ENCODE measurements at places on chromosomes 7 and 10.

GRCh38 chr7:2233926-2234325 is 1.2 kb upstream of the MAD1L1 start:
- no peak for DNase-seq

DNA sequence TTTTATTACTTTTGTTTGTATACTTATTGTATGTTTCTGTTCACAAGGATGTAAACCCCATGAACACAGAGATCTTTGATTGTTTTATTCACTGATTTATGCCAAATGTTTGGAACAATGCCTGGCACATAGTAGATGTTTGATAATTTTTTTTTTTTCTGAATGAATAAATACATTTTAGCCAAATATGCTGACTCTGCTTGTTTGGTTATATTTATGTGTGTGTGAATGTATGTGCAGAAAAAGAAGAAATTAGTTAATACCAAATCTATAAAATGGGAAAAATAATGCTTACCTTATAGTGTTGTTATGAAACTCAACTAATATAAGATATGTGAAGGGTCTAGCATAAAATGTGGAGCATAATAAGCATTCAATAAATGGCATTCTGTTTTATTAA is 203.9 kb downstream of the MDFIC start:
- DNase-seq, result no peak

DNA sequence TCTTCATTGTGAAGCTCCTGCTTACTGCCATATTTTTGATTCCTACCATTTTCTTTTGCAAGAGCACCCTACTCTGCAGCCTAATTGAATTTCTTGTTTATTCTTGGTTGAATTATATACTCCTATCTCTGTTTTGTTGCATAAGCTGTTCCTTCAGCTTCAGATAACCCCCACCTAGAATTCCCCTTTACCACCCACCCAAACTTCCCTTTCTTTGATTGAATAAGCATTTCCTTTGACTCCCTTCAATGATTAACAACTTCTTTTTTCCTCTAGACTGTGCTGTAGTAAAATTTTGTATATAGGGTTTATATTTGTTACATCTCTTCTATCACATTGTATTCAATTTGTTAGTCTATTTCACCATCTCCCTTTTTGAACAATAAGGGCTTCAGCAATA is 168.1 kb downstream of the GPR37 start:
- DNase-seq, result no peak

DNA sequence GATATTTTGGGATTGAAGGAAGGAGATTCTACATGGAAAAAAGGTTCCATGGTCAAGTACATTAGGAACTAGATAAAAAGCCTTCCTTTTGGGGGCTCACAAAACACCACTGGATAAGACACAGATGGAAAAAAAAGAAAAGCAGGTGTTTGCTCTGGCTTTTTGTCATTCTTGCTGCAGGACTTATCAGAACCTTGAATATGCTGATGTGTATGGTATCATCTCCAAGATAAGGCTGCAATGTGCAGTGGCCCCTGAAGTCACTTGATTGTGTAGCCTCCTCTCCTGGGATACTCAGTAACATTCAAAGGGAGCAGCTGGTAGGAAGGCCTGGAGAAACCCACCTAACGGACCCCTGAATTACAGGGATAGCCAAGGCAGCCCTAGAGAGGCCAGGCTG is 54.1 kb upstream of the CARD11 start:
- no peak for DNase-seq

GRCh38 chr10:86711513-86712316 is 43.4 kb downstream of the LDB3 start:
- DNase-seq, result no peak

GRCh38 chr10:36171953-36172940 is 530.2 kb upstream of the FZD8 start:
- DNase-seq, result no peak

GRCh38 chr7:786472-787255 is 45.6 kb upstream of the SUN1 start:
- no peak for DNase-seq

DNA sequence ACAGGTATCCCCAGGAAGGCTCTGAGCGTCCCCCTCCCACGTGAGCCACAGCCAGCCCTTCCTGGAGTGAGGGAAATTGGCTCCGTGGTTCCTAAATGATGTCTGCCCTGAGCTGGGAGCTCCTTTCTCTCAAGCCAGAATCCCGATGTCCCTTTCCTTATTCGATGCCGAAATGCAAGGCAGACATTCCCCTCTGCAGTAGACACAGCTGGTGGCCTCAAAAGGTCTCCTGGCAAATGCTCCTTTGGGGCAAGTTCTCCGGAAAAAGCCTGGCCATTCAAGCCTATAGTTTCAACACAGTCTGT is 98.9 kb downstream of the HIP1 start:
- no peak for DNase-seq

DNA sequence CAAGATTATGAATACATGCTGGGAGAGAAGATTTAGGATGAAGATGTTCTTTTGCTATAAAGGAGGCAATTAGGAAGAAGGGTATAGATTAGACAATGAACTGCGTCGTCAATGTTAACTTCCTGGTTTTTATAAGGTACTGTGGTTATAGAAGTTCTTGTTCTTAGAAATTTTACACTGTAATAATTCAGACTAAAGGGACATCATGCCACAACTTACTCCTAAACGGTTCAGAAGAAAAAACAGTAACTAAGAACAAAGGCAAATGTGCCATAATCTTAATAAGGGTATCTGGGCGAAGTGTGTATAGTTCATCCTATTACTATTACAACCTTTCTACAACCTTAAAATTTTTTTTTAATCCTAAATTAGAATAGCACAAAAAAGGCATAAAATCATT is 31.3 kb upstream of the DDC start:
- no peak for DNase-seq

DNA sequence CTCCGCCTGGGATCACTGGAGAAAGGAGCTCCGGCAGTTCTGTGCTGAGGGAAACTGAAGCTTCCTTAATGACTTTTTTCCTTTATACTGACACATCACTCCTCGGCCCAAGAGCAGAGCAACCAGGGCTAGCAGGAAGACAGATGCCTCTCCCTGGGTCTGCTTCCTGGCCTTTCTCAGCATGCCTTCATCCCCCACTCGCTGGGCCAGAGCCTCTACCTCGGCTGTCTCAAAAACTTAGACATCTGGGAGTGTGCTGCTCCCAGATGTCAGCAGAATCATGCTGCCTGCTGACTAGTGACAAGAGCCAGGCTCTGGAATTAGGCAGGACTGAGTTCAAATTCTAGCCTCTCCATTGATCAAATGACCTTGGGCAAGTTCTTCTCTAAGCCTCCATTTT is 24.4 kb upstream of the LRRC4 start:
- no peak for DNase-seq

DNA sequence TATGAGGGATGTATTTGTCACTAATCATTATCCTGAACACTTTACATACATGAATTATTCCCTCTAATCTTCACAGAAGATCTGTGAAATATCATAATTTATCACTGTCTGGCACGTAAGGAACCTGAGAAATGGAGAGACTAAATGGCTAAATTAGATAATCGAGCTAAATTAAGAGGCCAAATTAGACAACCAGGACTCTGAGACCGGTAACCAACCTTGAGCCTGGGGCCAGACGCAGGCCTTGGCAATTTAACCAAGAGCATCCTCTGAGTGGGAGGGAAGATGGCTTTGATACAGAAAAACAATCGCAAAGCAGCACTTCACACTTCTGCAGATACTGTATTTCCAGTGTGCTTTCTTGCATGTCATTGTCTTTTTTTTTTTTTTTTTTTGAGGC is 21.4 kb downstream of the SVOPL start:
- DNase-seq, result no peak

GRCh38 chr7:100173806-100174495 is 3.2 kb downstream of the GPC2 start:
- no peak for DNase-seq

- DNase-seq, result no peak
Observed at GRCh38 chr10:124989526-124989925, 47.6 kb downstream of the ZRANB1 start.

DNA sequence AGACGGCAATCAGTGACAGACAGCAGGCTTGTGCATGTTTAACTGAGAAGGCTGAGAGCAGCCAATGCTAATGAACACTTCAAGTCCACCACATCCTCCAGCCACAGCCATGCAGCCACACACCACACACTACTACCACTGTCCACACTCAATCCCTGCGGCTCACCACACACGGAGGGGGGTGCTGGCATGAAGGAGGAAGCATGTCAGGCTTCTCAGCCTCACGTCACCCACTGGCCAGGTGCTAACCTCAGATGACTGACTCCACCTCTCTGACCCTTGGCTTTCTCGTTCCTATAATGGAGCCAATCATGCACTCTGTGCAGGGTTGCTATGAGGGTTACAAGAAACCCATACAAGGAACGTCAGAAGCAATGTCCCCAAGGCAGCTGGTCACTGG is 165.4 kb upstream of the RNF32 start:
- no peak for DNase-seq

- no peak for DNase-seq
Observed at GRCh38 chr7:100126239-100126930, 382 bp upstream of the MBLAC1 start.

DNA sequence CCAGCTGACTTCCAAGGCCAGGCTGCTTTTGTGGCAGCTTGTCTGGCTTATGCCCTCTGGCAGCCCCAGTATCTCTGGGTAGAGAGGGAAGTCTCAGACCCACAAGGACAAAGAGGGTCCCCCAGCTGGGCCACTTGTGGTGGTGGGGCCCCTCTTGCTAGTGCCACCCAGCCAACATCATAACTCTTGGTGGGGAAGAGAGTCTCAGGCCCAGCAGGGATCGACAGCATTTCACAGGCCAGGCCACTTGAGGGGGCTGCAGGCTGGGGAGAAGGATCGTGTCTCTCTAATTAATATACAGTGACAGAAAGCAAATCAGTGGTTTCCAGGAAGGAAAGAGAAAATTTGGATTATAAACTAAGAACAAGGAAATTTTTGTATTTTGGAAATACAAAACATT is 76.0 kb downstream of the TYW1B start:
- no peak for DNase-seq

- DNase-seq, result peak; percentile 43
Observed at GRCh38 chr10:74213571-74214162, 62.6 kb downstream of the ADK start.

DNA sequence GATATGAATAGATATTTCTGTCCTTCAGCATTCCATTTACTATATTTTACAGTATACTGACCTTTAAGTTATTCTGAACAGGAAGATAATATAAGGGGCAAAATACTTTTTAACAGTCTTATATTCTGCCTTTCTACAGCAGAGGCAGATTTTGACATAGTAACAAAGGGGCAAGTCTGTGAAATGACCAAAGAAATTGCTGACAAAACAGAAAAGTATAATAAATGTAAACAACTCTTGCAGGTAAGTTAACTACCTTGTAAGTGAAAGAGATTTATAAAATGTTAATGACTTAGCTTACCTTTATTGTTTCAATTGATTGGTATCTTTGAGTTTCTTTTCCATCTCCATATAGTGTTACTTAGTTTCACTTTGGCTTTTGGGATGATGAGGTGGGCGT is 56.0 kb downstream of the TAX1BP1 start:
- DNase-seq, result no peak

DNA sequence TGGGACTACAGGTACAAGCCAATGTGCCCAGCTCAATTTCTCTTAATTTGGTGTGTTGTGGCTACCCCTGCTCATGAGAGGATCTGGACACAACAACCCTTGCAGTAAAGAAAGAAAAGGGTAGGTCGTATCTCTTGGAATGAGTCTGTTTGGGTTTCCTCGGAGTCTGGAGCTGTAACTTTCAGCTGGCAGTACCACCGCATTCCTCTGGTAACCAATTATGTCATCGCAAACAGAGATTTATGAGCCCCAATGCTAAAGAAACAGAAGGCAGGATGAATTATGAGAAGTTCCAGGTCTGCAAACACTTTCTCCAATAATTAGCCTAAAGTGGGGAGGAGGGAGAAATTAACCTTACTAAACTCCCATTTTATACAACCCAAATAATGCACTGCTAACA is 186.6 kb upstream of the NRP1 start:
- no peak for DNase-seq

GRCh38 chr10:26806557-26806956 is 54.2 kb downstream of the ABI1 start:
- DNase-seq, result no peak

DNA sequence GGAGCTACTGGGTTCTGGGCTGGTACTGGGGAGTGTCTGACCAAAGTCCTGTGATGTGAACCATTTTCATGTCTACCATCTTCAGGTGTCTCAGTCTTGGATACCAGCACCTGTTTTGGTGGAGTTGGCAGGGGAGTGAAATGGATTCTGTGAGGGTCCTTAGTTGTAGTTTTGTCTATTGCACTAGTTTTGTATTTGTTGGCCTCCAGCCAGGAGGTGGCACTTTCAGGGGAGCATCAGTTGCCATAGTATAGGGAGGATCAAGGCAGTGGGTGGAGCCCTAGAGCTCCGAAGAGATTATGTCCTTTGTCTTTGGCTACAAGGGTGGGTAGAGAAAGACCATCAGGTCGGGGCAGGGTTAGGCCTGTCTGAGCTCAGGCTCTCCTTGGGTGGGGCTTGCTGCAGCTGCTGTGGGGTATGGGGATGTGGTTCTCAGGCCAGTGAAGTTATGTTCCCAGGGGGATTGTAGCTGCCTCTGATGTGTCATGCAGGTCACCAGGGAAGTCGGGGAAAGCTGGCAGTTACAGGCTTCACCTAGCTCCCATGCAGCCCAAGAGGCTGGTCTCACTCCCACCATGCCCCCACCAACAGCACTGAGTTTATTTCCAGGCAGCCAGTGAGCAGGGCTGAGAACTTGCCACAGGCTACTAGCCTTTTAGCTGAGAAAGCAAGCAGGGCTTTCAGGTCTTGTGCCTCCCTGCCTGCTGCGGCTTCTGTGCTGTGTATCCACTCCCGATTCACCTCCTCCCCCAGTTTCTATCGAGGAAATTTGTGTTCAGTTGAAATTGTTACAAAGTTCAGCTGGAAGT is 153.1 kb downstream of the ZNF365 start:
- no peak for DNase-seq

DNA sequence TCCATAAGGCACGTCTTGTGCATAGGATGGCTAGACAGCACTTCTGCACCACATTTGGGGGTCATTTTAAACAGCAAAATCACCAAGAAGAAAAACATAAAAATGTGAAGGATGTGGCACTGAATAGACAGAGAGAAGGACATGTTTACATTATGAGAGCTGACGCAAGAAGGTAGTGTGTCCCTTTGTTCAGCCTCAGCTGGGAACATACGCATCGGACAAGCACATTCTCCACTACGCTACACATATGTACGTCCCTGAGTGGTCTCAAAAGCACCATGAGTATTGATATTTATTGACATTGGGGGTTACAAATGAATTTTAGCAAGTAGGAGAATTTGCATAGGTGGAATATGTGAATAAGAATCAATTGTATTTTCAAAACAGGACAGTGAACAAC is 20.2 kb downstream of the DDC start:
- no peak for DNase-seq

- no peak for DNase-seq
Observed at GRCh38 chr10:59333701-59334100, 28.6 kb downstream of the FAM13C start.

DNA sequence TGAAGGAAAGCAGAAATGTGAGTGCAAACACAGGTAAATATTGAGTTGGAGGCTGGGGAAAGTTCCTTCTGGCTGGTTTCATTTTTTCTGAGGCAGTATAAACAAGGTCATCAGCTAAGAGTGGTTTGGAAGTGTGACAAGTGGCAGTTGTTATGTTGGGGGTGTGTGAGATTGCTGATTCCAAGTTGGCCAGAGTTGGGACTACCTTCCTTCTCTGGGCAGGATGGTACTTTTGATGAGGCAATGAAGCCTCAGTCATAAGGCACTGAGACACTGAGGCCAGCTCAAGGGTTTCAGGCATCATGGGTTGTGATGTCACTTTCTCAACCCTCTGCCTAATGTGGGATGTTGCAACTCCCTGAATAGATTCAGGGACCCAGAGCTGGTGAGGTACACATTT is 8.2 kb upstream of the PTTG1IP2 start:
- no peak for DNase-seq

Measured in bone marrow (tissue), 2 donors.